T-helper 2 cell (primary cell): ENCODE measurements at places on chromosomes 7 and 10.

- DNase-seq, result no peak
These were observed 65.1 kb upstream of the PIP4K2A start for GRCh38 chr10:22779331-22780019.

GRCh38 chr10:6228647-6229046, 25.9 kb downstream of the PFKFB3 start:
- no peak for DNase-seq

GRCh38 chr7:110568932-110569331, 522.0 kb upstream of the LRRN3 start:
- no peak for DNase-seq

DNA sequence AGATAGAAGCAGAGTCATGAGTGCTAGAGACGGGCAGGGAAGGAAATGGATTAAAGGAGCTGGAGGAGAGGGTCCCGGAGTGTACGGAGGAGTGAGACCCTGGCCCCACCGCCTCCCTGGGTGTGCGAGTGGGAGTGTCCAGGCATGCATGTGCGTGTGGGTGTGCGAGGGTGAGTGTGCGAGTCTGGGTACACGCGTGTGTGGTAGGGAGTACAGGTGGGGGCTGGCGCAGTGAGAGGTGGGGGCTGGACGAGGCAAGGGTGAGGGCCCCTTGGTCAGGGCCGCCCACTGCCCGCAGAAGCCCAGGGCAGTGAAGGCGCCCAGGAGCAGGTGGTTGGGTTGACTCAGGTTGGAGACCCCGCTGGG, 97.6 kb downstream of the BMS1 start:
- no peak for DNase-seq

GRCh38 chr10:77892761-77893160, 33.8 kb downstream of the DLG5 start:
- DNase-seq, result no peak

GRCh38 chr7:114152314-114152938, 233.6 kb upstream of the PPP1R3A start:
- DNase-seq, result no peak

GRCh38 chr7:8436965-8437364, 3.6 kb downstream of the NXPH1 start:
- no peak for DNase-seq

GRCh38 chr7:45655539-45655938, 81.4 kb downstream of the ADCY1 start:
- no peak for DNase-seq

- DNase-seq, result no peak
These were observed 287.8 kb downstream of the INHBA start for GRCh38 chr7:41415051-41415450.

- no peak for DNase-seq
These were observed 121.9 kb downstream of the INPP5A start for GRCh38 chr10:132659206-132660091.

GRCh38 chr10:86979977-86980448, 11.7 kb downstream of the ADIRF start:
- no peak for DNase-seq

DNA sequence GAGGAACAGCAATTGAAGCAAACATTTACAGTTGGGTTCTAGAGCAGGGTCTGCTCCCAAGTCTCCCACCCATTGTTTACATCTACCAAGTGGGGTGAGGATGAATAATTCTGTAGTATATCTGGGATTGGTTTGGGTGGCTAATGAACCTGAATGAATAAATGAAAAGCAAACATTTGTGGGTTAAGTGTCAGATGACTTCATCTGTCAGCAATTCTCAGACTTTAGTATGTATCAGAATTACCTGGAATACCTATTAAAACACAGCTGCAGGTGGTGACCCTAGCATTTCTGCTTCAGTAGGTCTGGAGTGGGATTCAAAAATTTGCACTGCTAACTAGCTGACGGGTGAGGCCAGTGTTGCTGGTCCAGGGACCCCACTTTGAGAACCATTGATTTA, 18.0 kb upstream of the NPVF start:
- no peak for DNase-seq

DNA sequence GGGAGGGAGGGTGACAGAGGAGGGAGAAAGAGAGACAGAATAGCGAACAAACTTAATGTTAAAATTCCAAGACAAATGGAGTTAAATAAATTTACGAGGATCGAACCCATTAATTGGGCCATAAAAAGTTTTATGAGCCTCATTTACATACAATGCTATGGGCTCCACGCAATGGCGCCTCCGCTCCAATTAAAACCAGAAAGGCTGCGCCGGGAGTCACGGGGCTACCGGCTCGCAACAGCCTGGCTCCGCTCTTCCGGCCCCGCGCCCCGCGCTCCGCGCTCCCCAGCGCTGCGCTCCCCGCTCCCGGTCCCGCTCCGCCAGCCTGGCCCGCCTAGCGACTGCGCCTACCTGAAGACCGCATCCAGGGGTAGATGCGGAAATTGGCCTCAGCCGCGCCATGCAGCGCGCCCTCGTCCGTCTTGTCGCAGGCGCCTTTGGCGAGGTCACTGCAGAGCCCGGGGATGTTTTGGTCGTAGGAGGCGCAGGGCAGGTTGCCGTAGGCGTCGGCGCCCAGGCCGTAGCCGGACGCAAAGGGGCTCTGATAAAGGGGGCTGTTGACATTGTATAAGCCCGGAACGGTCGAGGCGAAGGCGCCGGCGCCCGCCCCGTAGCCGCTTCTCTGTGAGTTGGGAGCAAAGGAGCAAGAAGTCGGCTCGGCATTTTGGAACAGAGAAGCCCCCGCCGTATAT, 513 bp downstream of the HOXA7 start:
- no peak for DNase-seq

GRCh38 chr7:1940402-1940786, 270.3 kb downstream of the ELFN1 start:
- peak; percentile 72 for DNase-seq

DNA sequence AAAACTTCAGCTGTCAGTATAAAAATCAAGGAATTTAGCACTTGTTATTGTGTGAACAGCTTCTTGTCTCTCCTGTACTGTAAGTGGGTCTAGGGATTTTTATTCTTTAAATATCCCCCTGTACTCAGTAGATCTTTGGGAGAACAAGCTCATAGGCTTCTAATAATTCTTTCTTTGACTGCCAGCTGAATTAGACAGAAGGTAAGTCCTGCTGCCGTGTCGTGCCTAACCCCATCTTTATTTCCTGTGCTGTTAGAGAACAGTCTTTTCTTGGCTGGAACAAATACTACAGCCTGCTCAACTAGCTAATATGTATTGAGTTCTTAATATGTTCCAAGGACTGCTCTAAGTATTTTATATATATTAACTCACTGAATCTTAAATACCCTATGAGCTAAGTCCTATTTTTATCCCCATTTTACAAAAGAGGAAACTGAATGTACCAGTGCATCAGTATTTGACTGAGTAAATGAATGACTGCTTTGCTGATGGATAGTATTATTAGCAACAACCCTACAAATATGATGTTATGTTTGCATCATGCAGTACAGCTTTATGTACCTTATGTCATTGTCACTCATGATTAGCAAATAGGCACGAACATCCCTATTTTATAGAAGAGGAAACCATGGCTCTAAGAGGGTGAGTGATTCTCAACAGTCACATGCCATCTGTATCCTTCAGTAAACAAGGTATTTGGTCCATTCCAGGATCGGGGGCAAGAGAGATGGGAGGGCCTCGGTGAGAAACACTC, 5.5 kb upstream of the DUSP5 start:
- DNase-seq, result no peak

DNA sequence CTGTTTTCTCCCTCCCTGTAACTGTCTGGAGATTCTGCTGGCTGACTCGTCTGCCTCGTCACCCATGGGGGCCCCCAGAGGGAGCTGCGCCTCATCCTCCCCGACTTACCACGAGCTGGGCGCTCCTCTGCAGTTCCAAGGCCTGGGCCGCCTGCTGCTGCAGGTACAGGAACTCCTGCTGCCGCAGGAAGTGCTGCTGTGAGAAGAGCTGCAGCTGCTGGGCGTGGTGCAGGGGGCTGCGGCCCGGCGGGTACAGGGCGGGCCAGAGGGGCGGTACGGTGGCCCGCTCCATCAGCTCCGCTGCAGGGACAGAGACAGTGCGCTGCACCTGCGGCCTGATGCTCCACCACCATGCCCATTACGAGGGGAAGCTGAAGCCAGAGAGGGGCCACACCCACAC, 47.7 kb downstream of the TNRC18 start:
- DNase-seq, result peak; percentile 34

DNA sequence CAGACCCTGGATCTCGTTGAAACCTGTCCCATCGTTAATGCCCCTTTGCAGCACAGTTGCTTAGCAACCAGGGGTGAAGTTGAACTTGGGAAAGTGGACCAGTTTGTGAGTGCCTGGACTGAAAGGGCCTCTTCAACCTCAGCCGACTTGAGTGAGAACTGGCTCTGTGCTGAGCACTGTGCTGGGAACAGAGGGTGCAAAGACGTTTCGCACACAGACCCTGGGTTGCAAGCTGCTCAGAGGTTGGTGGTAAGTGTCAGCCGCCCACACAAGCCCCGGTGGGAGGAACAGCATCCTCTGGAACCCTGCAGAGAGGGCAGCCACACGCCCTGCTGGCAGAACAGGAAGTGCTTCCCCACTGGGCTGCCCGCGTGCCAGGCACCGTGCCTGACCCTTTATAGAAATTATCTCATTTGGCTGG, 89.2 kb downstream of the CARD11 start:
- peak; percentile 73 for DNase-seq
